ENCODE measurements at places on chromosomes 7 and 10.

- peak; percentile 63 for DNase-seq
Measured at GRCh38 chr10:97791824-97792721, 20.3 kb upstream of the SFRP5 start.

DNA sequence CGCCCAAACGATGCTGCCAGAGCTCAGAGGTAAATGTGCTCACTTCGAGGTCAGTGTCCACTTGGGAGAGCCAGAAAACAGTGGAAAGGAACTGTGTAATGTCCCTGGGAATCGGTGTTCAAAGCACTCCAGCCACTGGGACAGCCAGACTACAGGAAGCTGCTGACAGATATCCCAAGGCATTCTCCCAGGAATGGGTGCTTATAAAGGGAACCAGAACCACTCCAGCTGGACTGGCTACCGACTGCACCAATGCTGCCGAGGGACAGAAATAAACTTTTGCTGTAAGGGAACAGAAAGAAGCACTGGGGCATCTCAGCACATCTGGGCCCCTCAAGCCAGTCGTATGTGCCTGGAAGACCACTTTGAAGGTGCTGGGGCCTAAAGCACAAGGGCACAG is 76.7 kb downstream of the ATXN7L1 start:
- DNase-seq: no peak

DNA sequence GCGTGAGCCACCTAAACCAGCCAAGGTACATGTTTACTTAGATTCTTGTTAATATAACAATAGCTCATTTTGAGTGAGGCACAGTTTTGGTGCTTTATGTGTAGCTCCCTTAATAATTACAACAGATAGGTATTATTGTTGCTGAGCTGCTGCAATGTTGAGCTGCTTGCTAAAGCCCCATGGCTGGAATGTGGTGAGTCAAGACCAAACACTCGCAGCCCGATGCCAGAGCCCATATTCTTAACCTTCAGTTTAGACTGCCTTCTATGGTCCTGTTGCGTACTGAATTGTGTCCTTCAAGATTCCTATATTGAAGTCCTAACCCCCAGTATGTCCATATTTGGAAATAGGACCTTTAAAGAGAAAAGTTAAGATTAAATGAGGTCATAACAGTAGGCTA is 407.1 kb downstream of the NEBL start:
- DNase-seq: no peak

DNA sequence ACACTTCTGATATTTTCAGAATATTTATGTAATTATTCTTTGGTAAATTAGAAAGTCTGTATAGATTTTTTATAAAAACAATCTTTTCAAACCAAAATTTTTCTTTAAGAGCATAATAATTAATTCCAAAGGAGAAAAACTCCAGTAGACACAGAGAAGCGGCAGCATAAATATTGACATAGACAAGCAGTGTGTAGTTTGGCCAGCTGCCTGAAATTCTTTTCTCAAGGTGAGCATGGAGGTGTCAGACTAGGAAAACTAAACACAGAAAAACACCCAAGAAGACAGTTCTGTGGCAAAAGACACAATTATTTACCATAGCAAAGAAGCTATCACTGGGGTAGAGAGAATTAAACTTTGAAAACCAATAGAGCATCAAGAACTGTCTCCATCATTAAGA is 82.4 kb downstream of the KLF6 start:
- no peak for DNase-seq

DNA sequence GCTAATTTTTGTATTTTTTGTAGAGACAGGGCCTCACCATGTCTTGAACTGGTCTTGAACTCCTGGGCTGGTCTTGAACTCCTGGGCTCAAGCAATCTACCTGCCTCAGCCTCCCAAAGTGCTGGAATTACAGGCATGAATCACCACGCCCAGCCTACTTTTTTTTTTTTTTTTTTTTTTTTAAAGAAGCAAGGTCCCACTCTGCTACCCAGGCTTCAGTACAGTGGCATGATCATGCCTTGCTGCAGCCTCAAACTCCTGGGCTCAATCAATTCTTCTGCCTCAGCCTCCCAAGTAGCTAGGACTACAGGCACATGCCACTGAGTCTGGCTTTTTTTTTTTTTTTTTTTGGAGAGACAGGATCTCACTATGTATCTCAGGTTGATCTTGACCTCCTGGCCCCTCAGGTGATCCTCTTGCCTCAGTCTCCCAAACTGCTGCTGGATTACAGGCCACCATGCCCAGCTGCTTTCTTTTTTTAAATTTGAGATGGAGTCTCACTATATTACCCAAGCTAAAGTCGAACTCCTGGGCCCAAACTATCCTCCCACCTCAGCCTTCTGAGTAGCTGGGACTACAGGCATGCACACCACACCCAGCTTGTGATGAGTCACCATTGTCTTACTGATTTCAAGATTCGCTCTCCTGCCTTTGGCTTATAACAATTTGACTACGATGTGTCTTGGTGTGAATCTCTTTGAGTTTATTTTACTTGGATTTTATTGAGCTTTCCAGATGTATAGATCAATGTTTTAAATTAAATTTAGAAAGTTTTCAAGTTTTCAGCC is 9.0 kb downstream of the RPEL1 start:
- no peak for DNase-seq
